ENCODE measurements at places on chromosomes 6 and 20.

- no peak for DNase-seq
Measured at GRCh38 chr6:169960886-169961611, 209.6 kb downstream of the ERMARD start.

- no peak for DNase-seq
Measured at GRCh38 chr6:150191809-150192208, 49.0 kb downstream of the PPP1R14C start.

- DNase-seq, result no peak
Measured at GRCh38 chr6:100712997-100713396, 168.1 kb downstream of the ASCC3 start.

DNA sequence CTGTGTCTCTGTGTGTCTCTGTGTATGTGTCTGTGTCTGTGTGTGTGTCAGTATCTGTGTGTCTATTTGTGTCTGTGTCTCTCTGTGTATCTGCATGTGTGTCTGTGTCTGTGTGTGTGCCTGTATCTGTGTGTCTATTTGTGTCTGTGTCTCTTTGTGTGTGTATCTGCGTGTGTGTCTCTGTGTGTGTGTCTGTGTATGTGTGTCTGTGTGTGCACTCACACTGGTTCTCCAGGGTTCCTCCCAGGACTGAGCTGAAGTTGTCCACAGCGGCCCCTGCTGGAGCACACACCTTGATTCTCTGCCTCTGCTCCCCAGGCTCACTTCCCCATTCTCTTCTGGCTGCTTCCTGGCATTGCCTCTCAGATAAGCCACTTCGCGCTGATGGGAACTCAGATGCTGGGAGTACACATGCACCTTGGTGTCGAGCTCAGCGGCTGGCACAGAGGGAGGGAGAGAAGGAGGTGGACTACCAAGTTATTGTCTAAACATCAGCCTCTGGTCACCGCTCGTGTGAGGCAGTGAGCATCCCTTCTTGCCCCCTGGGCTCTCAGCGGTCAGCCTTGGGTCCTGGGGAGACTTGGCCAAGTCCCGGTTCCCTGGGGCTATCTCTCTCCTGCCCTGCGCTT is 104.9 kb upstream of the NXT1 start:
- no peak for DNase-seq

DNA sequence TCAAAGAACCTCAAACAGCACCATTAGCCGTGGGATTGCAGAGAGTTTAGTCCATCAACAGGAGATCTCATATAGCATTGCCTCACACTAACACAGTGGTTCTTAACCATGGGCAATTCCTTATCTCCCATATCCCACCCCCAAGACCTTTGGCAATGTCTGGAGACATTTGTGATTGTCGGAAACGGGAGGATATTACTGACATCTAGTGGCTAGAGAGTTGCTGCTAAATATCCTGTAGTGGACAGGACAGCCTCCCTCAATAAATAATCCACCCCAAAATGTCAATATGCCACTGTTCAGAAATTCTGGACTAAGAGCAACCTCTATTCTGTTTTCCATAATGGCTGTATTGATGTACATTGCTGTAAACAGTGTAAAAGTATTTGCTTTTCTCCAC is 210.1 kb upstream of the CCN2 start:
- DNase-seq, result no peak

DNA sequence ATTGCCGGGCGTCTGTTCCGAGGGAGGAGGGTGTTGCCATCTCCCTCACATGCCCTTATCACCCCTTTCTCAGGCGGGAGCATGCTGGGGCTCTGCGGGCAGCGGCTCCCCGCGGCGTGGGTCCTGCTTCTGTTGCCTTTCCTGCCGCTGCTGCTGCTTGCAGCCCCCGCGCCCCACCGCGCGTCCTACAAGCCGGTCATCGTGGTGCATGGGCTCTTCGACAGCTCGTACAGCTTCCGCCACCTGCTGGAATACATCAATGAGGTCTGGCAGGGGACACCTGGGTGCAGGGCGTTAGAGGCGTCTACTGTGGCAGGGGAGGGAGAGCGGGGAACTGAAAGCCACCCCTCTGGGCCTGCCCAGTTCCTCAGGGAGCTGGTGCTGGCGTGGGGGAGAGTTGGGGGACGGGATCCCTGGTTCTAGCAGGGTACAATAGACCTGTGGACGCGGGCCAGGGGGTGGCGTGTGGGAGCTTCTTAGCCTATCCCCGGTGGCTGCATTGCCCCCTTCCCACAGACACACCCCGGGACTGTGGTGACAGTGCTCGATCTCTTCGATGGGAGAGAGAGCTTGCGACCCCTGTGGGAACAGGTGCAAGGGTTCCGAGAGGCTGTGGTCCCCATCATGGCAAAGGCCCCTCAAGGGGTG is 697 bp downstream of the PPT2 start:
- DNase-seq, result no peak

DNA sequence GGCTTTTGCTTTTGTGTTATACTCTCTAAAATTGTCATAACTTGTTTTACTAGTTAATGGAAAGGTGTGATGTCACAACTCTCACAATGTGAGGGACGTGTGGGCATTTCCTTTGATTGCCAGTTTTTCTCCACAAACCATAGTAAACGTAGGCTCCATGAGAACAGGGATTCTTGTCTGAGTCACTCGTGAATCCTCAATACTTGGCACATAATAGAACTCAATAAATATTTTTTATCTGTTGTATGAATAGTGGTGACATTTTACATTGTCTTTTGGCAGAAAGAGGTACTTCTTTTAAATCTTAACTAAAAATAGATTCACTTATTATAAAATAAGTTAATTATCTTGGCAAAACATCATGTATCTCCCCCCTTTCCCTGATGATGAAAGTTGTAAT is 69.0 kb upstream of the CNKSR3 start:
- DNase-seq, result no peak

- peak; percentile 20 for DNase-seq
Measured at GRCh38 chr20:38692436-38693411, 31.6 kb upstream of the SLC32A1 start.

- peak; percentile 16 for DNase-seq
Measured at GRCh38 chr20:43448748-43449535, 8.8 kb upstream of the SRSF6 start.

DNA sequence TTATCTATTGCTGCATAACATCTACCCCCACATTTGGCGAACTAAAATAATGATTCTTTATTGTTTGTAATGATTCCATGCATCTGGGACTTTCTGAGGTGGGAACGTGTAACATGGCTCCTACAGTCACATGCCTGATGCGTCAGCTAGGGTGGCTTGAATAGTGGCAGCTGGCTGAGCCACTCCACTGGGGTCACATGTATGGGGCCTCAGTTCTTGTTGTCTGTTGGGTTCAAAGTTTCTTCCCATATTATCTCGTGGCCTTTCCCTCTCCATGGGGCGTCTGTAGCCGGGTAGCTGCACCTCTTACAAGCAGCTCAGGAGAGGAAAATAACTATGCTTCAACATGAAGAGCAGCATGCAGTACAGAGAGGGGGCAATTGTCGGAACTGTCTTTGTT is 69.9 kb downstream of the CRYBG1 start:
- DNase-seq, result no peak

DNA sequence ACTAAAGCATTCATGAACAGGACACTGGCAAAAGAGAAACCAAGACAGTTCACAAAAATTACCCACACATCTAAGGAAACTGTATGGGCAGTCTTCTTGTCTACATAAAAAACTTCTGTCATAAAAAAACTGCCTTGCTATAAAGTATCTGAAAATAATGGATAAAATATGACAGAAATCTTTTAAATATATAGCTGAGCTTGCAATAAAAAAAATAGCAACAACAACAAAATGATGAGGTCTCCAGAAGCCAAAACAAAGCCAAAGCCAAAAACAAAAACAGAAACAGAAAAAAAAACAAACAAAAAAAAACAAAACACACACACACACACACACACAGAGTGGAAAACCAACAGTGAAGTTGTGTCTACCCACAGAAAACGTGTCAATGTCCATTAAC is 14.8 kb downstream of the LY86 start:
- no peak for DNase-seq
